ENCODE measurements at places on chromosomes 2 and 18. TPM values are rescaled to one million over a fixed set of nuclear protein-coding genes. Genes with fewer than 3 reads are reported as not detected.

The MPV17 gene
- 77.6 TPM for total RNA-seq

DNA sequence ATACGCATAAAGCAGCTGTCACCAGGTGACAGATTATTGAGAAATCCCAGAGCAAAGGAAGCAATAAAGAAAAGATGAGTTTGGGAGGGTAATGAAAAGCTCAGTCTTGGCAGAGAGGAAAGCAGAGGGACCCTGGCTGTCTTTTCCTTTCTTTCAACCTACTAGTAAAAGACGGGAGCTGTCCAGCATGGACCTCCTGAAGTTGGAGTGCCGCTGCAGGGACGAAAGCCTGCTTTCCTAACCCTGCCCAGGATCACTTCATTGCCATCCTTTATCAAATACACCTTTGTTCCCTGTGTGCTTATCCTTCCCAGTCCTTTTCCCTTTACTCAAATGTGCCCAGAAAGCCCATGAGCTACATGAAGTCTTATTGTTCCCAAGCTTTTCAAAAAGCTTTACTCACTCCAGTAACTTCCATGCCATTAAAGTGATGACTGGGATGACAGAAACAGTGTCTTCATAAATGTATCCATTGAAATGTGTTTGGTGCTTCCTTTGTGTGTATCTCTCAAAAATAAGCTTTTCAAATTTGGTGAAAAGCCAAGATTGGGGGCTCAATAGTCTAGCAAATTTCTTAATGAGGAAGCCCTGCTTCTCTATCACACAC, 3.7 kb upstream of the SPR start:
- peak; percentile 28 for DNase-seq

DNA sequence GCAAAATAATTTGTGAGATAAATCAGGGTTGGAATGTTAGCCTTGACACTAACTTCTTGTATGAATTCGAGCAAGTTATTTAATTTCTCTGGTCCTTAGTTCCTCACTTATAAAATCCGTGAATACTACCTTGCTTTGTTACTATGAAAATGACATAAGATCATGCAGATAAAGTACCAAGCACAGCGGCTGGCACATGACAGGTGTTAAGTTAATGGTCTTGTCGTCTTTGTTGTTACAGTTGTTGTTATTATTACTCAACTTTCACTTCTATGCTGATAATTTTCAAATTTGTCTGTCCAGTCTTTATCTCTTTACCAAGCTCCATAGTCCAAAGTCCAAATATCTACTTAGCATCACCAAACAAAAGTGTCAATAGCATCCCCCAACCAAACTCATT, 482.1 kb downstream of the ARHGAP15 start:
- no peak for DNase-seq

GRCh38 chr2:96150791-96151594, 5.8 kb upstream of the DUSP2 start:
- DNase-seq: no peak

GRCh38 chr2:234483568-234484251, 13.2 kb downstream of the ARL4C start:
- no peak for DNase-seq

GRCh38 chr2:99680946-99681345, 191.1 kb upstream of the REV1 start:
- peak; percentile 7 for DNase-seq

DNA sequence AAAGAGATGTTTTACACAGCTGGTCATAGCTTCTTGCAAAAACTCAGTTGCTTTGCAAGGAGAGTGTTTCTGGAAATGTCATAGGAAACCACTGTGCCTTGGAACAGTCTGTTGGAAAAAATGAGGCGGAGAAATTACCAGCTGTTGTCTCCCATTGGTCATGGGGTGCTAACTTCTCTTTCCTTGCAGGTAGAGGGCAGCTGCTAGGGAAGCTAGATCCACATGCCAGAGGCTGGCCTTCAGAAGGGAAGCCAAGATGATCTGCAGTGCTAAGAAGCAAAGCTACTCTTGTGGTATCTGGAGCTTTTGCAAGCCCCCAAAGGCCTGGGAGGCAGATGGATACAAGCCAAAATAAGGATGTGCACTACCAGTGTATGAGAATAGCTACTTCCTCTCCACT, 34.8 kb upstream of the LAMA1 start:
- DNase-seq: no peak

- DNase-seq: no peak
Observed at GRCh38 chr18:3597409-3598357, 147.7 kb downstream of the TGIF1 start.

DNA sequence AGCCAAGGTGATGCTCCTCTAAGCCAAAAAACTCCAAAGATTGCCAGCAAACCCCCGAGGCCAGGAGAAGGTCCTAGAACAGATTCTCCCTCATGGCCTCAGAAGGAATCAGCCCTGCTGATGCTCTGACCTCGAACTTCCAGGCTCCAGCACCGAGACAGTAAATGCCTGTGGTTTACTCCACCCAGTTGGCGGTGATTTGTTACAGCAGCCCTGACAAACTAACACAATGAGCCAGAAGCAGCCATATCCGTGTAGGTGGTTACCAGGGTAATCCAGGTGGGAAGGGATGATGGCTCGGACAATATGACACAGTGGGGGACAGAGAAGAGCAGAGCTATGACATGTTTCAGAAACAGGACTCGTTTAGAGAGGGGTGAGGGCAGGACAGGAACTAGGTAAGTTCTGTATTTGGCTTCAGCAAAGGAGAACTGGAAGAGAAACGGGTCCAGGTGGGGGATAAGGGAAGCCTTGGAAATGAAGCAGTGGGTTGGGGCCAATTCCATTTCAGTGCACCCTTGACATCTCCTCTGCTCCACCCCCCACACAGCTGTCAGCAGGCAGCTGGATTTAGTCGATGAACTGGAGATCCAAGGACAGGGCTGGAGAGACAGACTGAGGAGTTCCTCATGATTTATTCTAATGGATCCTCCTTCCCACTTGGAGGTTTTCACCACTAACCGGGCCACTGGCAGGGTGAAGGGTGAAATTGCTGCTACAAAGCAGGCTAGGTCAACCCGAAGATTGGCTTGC, 179.7 kb upstream of the SH3BP4 start:
- DNase-seq: peak; percentile 32

DNA sequence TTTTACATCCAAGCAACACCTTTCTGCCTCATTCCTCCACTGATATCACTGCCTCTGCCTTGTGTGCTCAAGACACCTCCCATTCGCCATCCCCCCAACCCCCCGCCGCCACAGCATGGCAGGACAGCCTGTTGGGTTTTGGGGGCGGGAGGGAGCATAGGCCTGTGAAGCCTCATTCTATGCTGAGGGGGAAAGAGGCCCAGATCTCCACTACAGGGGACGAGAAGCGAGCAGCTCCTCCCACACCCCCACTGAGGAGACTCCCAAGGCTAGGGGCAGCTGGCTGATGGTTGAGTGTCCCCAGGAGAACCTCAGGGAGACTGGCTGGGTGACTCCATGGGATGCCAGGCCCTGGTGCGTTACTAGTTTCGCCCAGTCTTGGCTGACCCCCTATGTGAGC, 214.3 kb upstream of the SIX2 start:
- no peak for DNase-seq

GRCh38 chr18:44974174-44974573, 293.5 kb downstream of the SETBP1 start:
- DNase-seq: no peak

The SALL3 gene
- not detected for total RNA-seq

- DNase-seq: no peak
Observed at GRCh38 chr2:52919673-52920072, 847.9 kb upstream of the CHAC2 start.
